Stimulated activated CD8-positive, alpha-beta memory T cell treated with anti-CD3 and anti-CD28 coated beads, Interleukin-15, amount 100 ng/mL, for 4 hours (primary cell): ENCODE measurements at places on chromosomes 4 and X.

GRCh38 chrX:2587146-2587545 is 86.4 kb upstream of the DHRSX start:
- DNase-seq, result no peak

- DNase-seq, result no peak
Observed at GRCh38 chrX:45781901-45782553, 581.4 kb upstream of the DIPK2B start.

GRCh38 chrX:83508006-83508405 is at the start of gene POU3F4:
TSS of gene POU3F4 (plus strand) at chrX:83508290. CDS start at chrX:83508325, 35 bp downstream.
- DNase-seq, result no peak

DNA sequence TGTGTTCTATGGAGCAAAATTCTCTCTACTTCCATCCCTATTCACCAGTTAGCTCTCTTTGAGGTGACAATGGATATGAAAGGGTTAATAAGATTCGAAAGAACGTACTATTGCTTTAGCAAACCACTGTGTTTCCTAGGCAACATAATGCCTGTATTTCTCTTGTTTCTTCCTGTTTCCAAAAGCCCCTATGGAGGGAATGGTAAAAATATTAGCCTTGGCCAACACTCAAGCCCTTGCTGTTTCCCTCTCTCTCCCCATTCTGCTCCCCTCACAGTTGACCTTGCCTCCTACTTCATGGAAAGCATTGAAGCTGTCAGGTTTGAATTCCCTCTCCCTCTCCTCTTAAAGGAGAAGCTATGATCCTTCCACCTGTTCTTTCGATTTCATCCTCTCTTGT is 9.6 kb upstream of the PGRMC1 start:
- DNase-seq, result no peak

DNA sequence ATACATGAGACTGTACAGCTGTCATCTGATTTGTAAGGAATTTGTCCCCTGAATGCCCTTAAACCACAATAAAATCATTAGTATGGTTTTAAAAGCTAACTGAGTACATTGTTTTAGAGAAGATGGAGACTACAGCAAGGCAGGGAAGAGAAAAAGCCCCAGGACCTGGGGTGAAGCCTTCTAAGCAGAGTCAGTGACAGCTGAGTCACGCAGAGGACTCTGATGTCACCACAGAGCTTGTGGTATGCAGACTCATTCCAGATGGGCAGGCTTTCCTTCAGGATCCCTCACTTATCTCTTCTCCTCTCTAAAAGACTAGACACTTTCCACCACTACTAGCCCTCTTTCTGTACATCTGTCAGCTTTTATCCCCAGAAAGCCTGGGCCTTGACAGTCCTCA is 97.1 kb upstream of the ATOH1 start:
- DNase-seq, result no peak

- no peak for DNase-seq
Observed at GRCh38 chr4:27490315-27490714, 629.7 kb downstream of the STIM2 start.

DNA sequence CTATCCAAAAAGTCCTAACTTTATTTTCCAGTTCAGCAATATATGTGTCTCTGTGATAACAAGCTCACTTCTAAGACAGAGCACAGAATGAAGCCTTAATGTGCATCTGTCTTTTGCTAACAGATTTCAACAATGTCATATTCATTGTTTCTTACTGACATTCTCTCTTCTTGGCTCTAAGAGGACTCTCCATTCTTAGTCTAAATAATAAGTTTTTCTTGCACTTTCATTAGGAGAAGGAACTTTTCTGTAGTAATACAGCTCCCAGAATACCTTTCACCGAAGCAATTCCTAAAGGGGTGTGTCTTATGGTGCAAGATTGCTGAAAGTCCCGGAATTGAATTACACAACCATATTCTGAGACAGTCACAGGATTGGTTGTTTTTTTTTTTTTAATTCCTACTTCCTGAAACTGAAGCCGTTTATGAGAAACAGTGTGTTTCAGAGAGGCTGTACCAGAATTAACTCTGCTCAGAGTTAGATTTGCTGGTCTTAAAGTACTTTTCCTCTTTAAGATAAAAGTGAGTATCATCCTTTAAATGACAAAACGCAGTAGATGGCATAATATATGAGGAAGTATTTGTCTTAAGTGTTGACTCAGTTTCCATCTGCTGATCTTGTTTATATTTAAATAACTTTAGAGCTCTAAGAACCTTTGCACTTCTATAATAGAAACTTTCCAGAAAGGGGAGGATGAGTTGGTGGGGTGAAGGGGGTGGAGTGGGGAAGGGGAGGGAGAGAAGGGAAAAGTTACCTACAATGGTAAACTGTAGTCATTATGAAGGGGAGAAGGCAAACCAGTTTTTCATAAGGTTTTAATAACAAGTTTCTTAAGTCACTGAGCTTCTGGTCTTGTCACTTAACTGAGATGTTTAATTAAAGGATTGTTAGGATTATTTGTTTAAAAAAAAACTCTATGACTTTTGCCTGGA is at the start of gene ALPK1:
Gene ALPK1 (plus strand): TSS at position 421 of the 932 bp plus-strand sequence.
- no peak for DNase-seq
